ENCODE measurements at places on chromosomes 6 and 20. TPM values are rescaled to one million over a fixed set of nuclear protein-coding genes. Genes with fewer than 3 reads are reported as not detected.

TRIM15 gene
- not detected for total RNA-seq

IPCEF1 gene
- 0.94 TPM for total RNA-seq

ID4 gene
- total RNA-seq, result 0.23 TPM

RIN2 gene
- total RNA-seq, result 61.5 TPM

GSTA4 gene
- 28.6 TPM for total RNA-seq

RWDD2A gene
- total RNA-seq, result 1.8 TPM

FLRT3 gene
- total RNA-seq, result 38.8 TPM

COL9A1 gene
- not detected for total RNA-seq

PROKR2 gene
- not detected for total RNA-seq

USP49 gene
- total RNA-seq, result 0.30 TPM

TAAR5 gene
- total RNA-seq, result not detected

SEC63 gene
- 11.9 TPM for total RNA-seq

HLA-DOB gene
- total RNA-seq, result 1.7 TPM

SLC2A10 gene
- 0.16 TPM for total RNA-seq

PTK7 gene
- 123 TPM for total RNA-seq

TRIM10 gene
- total RNA-seq, result not detected

AVP gene
- total RNA-seq, result not detected

CST5 gene
- total RNA-seq, result not detected

MYO6 gene
- 9.4 TPM for total RNA-seq

WASF1 gene
- 24.6 TPM for total RNA-seq

TFAP2C gene
- 7.3 TPM for total RNA-seq

HSP90AB1 gene
- 822 TPM for total RNA-seq

SLC35D3 gene
- total RNA-seq, result not detected

PRL gene
- not detected for total RNA-seq

PSORS1C2 gene
- not detected for total RNA-seq

CFB gene
- 1.2 TPM for total RNA-seq

APOM gene
- total RNA-seq, result 1.2 TPM

BMP6 gene
- total RNA-seq, result not detected

BPIFB4 gene
- not detected for total RNA-seq

PRR18 gene
- total RNA-seq, result not detected

LST1 gene
- not detected for total RNA-seq

HLA-DQA2 gene
- total RNA-seq, result not detected

COL9A3 gene
- 6.2 TPM for total RNA-seq

BPIFA1 gene
- not detected for total RNA-seq

RAMACL gene
- not detected for total RNA-seq

UBD gene
- total RNA-seq, result not detected

SCRT2 gene
- not detected for total RNA-seq

ZC3H12D gene
- not detected for total RNA-seq

CGA gene
- total RNA-seq, result not detected

CYB5R4 gene
- 15.5 TPM for total RNA-seq

NFKBIL1 gene
- 12.2 TPM for total RNA-seq

PRR3 gene
- 4.0 TPM for total RNA-seq

HNF4A gene
- total RNA-seq, result not detected

SSTR4 gene
- not detected for total RNA-seq

CTAGE9 gene
- not detected for total RNA-seq

GNRH2 gene
- 1.3 TPM for total RNA-seq

C20orf202 gene
- total RNA-seq, result not detected

F13A1 gene
- total RNA-seq, result not detected

TUBB2B gene
- total RNA-seq, result 5.9 TPM

GJA10 gene
- total RNA-seq, result not detected

FOXS1 gene
- not detected for total RNA-seq

C6orf15 gene
- total RNA-seq, result 0.16 TPM

EBF4 gene
- 0.15 TPM for total RNA-seq

MYLK4 gene
- total RNA-seq, result 0.04 TPM

SAMD10 gene
- 3.0 TPM for total RNA-seq

LGSN gene
- not detected for total RNA-seq

SIRPB1 gene
- total RNA-seq, result 1.1 TPM

RNF182 gene
- not detected for total RNA-seq
